ENCODE measurements at places on chromosomes 5 and 9.

GRCh38 chr5:93589829-93590215, 6.8 kb downstream of the NR2F1 start:
- no peak for DNase-seq

- no peak for DNase-seq
Observed at GRCh38 chr5:73027361-73027760, 71.5 kb downstream of the FCHO2 start.

DNA sequence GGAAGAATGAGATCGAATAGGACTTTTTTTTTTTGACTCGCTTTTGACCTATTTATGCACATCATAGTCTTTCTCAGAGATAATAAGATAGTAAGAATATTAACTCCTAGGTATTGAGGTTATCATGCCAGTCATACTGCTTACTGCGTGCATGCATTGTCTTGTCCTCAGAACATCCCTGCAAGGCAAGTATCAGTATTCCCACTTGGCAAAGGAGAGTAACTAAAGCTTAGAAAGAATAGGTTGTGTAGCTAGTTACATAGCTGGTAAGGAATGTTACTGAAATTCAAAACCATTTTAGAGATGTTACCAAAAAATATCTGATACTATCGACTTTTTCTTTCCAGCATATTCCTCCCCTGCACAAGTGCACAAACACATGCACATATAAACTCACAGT, 296.1 kb upstream of the CLINT1 start:
- DNase-seq = no peak

DNA sequence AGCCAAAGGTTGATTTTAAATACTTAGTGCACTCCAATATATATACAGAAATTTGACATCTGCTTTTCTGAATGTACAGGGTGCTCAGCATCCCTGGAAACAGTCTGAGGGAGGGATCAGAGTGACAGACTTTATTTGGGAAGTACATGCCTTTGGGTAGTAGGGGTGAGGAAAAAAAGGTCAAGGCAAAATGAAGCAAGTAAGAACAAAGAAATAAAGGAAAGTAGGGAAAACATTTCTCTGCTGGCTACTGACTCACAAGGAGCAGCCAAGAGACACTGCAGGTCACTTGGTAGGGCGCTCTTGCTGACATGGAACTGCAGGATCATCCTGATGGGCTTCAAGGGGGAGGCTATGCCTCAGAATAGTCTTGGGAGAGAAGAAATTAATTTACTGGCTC, 380.9 kb downstream of the RAB3C start:
- no peak for DNase-seq

GRCh38 chr9:5895782-5896181, 5.1 kb downstream of the MLANA start:
- DNase-seq = no peak

- no peak for DNase-seq
Observed at GRCh38 chr5:153629027-153629895, 138.8 kb downstream of the GRIA1 start.

- no peak for DNase-seq
Observed at GRCh38 chr5:150428106-150428876, 15.6 kb upstream of the CD74 start.

DNA sequence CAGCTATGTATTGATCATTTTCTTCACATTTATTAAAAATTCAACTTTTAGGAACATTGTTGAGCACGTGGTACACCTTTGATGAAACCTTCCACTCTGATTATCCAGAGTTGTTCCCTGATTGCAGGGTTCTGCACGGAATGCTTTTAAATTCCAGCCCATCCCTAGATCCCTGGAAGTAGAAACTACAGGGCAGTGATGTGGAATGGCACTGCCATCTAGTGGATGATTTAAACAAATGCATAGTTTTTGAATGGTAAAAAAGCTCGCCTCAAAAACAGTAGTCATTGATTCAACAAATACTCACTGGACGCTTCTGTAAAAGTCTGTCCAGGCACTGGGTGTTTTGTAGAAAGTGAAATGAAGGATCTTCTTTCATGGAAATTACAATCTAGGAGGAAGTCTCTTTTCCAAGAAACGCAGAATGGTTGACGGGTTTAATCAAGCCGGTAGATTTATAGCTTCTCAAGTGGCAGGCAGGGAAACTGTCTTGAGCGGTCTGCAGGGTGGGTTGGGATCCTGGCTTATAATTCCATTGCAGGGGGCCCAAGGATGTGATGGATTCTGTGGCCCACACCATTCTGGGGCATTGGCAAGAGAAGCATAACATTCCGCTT, 118.4 kb downstream of the ARHGAP26 start:
- DNase-seq = no peak

DNA sequence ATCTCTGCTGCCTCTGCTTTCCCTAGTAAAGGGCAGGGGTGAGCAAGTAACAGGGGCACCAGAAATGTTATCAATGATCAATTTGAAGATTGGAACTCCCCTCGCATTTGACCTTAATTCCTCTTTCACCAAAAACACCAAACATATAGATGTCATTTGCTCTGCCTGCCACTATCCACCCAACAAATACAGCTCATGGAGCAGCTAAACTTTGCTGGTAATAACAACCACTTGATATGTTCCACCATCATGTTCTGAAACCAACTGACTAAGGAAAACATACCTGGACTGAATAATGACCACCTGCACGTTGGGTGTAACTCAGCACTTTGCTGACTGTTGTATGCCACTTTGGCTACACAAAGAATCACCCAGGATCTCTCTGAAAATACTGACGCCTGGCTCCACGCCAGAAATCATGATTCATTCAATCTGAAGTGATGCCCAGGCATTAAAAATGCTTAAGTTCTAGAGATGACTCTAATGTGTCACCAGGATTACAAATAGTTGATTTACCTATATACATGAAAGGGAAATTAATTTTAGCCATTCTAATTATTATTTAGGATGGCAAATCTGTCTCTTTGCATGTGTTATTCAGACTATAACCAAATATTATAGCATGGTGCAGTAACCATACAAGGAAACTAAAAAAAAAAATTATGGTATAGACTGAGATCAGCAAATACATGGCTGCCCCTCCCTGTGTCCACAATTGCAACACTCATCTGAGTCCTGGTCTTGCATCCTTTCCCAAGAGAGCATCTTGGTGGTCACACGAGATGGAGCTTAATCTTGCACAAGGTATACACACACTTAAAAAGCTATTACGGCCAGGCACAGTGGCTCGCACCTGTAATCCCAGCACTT, 43.1 kb upstream of the TTC39B start:
- peak; percentile 7 for DNase-seq

- no peak for DNase-seq
Observed at GRCh38 chr9:110156902-110157301, 51.1 kb downstream of the C9orf152 start.

- DNase-seq = no peak
Observed at GRCh38 chr9:77403239-77403638, 225.9 kb downstream of the VPS13A start.

DNA sequence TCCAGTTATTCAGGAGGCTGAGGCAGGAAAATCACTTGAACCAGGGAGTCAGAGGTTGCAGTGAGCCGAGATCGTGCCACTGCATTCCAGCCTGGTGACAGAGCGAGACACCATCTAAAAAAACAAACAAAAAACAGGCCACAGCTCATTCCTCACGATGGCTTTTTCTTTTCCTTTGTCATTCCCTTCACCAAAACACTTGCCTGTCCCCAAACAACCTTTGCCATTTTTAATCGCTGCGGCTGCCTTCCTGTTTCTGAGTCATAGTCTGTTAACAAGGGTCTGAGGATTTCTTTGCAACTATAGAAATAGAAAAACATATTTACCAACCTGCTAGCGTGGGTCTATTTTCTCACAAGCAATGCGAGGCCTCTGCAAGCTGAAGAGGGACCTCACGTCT, 123.0 kb upstream of the FSTL4 start:
- no peak for DNase-seq

DNA sequence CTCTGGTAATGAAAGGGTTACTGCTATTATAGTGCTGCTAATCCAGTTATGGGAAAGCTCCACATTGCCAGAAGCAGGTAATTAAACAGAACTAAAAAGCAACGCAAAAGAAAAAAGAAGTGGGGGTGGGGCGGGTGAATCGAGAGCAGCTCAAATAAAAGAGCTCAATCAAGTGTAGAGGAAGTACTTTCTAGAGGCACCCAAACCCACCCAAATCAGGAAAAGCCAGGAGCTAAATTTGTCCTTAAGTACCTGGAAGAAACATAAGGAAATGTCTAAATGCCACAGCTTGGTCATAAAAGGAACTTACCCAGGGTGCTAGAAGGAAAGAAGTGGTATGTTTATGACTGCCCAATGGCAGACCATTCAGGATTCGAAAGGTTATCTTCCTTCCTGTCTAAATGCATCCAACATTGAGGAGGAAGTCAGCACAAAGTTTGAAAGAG, 2.4 kb upstream of the RNF145 start:
- no peak for DNase-seq

DNA sequence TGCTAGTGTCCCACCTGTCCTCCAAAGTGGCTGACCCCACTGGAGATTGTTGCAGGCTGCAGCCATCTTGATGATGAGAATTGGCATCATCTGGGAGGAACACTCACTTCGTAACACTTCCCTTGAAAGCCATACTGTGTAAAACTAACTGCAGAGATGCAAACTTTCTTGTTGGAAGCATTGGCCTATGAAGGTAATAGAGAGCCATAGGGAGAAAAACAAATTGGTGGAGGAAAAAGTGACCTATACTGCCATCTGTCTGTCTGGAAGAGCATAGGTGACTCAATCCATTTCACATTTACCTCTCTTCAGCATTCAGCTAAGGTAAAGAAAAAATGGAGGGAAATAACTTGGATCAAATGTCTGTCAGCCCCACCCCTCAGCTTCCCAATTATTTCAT, 473.4 kb downstream of the NTRK2 start:
- DNase-seq = no peak

DNA sequence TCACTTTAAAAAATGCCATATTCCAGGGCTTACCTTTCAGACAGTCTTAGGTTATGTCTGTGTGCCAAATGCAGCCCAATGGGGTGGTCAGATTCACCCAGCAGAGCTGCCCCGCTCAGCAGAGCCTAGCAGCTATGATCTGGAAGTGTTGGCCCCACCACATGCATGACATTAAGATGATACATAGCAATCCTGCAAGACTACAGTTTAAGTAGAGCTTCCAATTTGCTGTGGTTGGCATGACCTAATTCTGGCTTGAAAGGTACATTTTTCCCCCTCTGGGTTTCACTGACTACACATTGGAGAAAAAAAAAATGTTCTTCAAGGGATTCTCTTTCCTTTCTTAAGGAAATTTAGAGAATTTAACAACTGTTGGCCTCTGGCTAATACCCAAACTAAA, 22.5 kb downstream of the MEF2C start:
- no peak for DNase-seq

DNA sequence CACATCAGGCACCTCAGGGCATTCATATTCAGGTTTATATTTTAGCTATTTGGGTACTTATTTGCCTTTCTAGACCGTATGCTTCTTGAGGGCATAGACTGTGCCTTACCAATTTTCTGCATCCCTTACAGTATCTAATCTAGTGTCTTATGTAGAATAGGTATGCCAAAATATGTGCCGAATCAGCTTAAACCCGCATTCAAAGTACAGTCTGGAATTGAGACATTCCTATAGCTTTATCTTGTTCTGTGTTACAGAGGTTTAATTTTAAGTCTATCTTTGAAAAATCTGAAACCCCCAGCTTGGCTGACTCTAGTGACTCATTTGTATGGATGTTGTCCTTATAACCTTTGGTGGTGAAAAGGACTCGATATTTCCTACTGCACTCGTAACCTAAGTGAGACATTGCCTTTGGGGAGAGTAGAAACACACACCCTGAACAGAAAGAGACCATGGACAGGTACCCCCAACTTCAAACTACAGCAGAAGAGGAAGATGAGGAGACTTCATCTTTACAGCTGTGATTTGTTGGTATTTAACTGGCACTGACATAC, 27.0 kb upstream of the TMOD1 start:
- no peak for DNase-seq

DNA sequence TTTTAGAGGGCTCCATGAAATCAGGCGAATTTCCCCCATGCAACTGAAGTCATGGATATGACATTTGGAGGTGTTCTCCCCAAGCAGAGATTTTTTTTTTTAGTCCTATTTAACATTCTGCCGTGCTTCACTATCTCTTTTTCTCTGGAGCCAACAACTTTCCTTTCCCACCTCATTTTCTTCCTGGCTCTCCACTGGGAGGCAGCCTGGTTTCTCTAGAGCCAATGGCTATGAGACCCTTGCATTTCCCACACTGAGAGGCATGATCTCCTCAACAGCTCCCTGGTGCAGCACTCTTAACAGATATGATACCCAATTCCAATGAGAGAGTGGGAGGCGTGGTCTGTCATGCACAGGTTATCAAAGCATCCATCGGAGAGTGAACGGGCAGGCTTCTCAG, 310.8 kb downstream of the DRD1 start:
- no peak for DNase-seq

DNA sequence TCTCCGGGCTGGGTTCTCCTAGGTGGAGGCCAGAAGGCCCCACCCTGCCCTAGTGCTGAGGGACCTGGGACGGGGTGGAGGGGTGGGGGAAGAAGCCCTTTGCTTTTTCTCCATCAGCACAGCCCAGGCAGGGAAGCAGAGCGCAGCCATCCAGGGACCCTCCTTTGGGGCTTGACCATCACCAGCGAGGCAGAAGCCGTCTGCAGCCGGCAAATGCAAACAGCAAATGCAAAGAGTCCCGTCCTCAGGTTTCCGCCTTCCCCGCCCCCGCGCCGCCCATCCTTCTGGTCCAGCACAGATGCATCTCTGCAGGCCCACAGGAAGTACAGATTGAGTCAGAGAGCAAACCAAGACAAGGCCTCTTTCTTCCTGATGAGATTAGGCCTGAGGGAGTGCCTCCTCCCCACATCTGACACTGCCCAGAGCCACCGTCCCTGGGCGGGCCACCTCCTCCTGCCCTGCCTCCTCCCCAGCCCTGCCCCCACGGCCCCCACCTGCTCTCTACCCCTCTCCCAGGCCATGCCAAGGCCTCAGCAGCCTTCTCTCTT, 23.4 kb downstream of the CORO2A start:
- peak; percentile 15 for DNase-seq

DNA sequence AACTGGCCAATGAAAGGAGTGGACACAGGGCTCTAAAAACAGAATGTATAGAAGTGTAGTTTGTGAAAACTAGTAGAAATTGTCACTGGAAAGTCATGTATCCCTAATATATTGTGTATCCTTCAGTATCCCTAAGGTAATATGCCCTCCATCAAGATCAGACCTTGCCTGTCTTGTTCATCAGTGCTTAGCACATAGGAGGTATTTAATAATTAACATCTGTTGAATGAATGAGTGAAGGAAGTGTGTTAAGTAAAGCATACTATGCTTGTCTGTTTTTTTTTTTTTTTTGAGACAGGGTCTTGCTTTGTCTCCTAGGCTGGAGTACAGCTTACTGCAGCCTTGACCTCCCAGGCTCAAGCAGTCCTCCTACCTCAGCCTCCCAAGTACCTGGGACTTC, 15.8 kb downstream of the GAPVD1 start:
- DNase-seq = no peak

- DNase-seq = no peak
Observed at GRCh38 chr5:78886341-78887230, 98.5 kb downstream of the ARSB start.

DNA sequence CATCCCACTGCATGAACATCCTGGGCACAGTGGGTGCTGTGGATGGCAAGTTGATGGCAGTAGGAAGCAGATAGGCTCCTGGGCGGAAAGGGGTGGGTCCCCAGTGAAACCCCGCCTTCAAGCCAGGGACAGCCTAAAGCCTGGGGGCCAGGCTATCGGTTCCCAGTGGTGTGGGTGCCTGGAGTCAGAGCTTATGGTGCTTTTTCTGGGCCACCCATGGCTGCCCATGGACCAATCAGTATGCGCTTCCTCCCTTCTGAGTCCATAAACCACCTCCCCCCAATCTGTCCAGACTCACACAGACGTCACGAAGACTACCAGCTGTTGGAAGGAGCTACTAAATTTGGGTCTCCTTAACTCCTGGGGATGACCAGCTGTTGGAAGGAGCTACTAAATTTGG, 17.5 kb upstream of the ECPAS start:
- DNase-seq = no peak

Data from activated T-cell treated with anti-CD3 and anti-CD28 coated beads, Interleukin-2, amount 50 U/mL, for 4 hours (primary cell).